ENCODE measurements at places on chromosomes 5 and 9.

- DNase-seq: no peak
Measured at GRCh38 chr9:71668717-71669116, 99.6 kb downstream of the CEMIP2 start.

- DNase-seq: no peak
Measured at GRCh38 chr9:89975024-89975423, 370.2 kb downstream of the GADD45G start.

- no peak for DNase-seq
Measured at GRCh38 chr9:105126226-105126625, 118.2 kb upstream of the SLC44A1 start.

GRCh38 chr9:4080921-4081895, 218.7 kb downstream of the GLIS3 start:
- no peak for DNase-seq

DNA sequence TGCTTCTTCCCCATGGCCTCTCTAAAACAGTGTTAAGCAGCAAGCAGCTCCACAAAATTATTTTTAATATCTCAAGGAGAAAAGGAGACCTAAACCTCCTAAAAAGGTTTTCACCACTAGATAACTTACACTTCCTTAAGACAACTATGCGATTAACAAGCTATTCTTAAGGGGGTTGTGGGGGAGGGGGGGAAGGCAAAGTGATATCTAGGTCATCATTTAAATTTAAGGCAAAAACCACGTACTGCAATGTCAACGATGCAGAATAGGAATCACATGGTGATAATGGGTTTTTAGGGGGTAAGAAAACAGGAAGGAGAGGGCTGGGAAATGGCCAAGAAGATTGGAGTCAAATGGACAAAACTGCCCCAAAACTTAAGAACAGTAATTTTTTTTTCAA, 32.6 kb downstream of the CSNK1A1 start:
- DNase-seq: no peak

GRCh38 chr5:82365744-82366228, 87.6 kb upstream of the RPS23 start:
- DNase-seq: peak; percentile 12

GRCh38 chr5:121263456-121263855, 588.2 kb upstream of the FTMT start:
- no peak for DNase-seq

DNA sequence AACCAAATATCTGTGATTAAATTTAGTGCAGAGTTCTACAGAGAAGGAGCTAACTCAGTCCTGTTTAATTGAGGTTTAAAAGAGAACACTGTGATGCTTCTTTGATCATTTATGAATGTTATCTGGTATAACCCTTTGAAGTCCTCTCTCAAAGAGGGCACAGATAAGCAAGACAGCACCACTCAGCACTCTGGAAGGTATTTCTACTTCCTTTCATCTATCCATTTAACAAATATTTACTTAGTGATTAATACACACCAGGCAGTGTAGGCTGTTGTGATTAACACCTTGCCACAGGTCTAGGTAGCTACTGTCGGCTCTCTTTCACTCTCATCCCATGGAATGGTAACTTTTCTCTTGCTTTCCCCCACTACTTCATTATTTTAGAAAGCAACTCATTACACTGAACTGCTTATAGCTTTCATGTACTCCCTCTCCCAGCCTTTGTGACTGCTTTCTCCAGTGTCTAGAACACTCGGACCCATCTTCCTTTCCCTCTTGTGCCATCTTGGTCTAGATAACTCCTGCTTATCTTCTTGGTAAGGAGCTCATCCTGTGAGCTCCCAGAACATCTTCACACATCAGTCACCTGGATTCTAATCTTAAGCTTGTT, 54.7 kb downstream of the GLDC start:
- no peak for DNase-seq

GRCh38 chr5:5494489-5495402, 72.3 kb downstream of the ICE1 start:
- peak; percentile 68 for DNase-seq

DNA sequence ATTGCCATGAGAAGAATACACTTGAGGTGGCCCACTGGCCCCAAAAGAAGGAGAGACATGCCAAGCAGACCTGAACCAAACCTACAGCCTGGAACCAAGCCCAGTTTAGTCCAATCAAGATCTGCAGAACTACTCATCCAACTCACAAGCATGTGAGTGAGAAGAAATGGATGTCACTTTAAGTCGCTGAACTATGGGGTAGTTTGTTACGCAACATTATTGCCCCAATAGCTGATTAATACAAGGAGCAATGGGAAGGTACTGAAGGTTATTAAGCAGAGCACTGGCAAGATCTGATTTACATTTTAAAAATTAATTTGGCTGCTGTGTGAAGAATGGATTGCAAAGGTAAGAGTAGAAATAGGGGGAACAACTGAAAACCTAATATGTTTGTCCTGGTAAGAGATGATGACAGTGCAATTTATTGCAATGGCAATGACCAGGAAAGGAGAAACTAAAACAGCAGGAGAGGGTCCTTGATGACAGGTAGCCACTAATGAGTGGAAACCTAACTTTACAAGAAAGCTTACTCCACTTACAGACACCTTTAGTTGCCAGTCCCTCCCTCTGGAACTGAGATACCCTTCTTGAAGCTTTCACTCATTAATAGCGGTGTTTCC, 132.9 kb upstream of the GRIA1 start:
- no peak for DNase-seq
